ENCODE measurements at places on chromosomes 7 and 10.

DNA sequence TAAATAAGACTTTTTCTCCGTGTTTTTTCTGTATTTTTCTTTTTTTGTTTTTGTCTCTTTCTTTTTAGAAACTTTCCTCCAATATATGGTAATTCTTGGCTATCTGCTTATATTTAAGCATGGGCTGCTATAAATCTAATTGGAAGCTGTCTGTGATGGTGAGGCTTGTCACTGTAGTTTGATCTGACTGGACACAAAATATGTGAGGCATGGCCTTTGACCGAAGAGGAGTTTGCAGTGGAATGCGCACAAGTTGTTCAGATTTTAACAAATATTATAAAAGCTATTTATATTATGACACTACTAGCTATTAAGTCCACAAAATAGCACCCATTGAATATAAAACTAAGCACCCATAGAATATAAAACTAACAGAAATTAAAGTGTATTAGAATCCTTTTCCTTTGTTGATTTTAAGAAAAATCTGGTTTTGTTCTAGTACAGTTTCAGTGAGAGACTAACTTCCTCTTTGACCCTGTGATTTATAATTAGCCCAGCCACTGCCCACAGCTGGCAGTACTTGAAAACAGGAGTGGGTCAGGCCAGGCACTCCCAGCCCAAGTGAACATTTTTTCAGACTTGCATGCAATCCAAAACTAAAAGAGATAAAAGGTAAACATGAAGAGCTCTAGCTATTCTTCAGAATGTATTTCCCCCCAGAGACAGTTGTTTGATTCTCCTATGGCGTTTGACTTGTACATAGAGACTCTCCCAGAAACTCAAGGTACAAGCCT is 69.9 kb upstream of the FGL2 start:
- peak; percentile 34 for DNase-seq

- no peak for DNase-seq
Observed at GRCh38 chr7:12052211-12052610, 158.9 kb upstream of the TMEM106B start.

DNA sequence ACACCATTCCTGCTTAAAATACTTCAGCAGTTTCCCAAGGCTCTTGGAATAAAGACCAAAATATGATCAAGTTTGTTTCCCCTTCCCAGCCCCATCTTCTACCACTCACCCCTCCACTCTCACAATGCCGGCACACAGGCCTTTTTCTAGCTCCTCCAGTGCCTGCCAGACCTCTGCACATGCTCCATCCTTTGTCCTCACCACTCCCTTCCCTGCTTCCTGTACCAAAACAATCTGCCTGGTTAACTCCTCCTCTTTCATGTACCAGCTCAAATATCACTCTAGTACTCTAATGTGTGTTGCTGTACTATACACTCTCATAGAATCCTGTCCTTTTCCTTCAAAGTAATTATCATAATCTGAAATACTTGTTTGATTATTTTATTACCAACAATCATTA is 19.4 kb downstream of the SCRN1 start:
- DNase-seq = peak; percentile 10

DNA sequence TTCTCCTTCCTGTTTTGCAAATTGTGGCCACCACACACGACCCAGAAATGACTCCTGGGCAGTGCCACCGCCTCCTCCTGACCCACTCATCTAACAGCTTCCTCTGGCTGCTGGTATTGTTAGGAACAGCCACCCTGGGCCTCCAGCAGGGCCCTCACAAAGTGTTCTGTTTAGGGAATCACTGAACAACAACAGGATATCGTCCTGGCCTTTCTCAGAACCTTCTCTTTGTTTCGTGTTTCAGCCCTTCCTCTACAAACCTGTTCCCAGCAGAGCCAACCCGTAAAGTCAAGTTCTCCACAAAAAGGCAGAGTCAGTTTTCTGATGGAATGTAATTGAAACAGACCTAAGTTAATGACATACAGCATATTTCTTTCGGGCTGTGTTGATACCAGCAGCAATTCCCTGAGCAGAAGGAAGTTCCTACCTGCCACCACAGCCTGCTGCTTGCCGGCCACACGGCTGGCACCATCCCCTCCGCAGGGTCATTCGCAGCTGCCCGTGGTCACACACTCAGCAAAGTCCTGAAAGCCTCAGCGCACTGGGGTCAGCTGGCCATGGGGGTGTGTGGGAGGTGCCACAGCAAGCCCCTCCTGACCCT is 91.7 kb upstream of the PITRM1 start:
- no peak for DNase-seq

DNA sequence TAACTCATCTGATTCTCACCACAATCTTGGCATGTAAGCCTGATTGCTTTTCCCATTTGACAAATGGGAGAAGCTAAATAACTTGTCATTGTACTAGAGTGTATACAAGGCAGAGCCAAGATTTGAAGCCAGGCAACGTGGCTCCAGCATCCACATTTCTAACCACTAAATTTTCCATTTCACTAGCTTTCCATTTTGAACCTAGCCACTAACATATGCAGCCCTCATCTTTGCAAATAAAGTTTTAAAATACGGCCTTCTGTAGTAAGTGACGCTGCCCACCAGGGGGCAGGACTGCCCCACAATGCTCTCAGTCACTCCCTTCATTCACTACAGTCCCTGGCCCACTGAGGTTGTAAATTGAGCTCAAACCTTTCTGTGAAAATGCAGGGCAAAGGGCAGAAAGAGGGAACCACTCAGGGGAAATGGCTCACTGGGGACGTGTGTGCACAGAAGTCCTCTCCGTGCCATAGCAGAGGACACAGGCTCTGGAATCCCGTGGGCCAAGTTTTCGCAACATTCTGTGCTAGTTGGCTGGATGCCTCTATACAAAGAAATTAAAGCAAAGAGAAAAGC is 315.7 kb downstream of the TNS3 start:
- peak; percentile 80 for DNase-seq

- no peak for DNase-seq
Observed at GRCh38 chr7:112481121-112481736, 438 bp downstream of the LSMEM1 start.

DNA sequence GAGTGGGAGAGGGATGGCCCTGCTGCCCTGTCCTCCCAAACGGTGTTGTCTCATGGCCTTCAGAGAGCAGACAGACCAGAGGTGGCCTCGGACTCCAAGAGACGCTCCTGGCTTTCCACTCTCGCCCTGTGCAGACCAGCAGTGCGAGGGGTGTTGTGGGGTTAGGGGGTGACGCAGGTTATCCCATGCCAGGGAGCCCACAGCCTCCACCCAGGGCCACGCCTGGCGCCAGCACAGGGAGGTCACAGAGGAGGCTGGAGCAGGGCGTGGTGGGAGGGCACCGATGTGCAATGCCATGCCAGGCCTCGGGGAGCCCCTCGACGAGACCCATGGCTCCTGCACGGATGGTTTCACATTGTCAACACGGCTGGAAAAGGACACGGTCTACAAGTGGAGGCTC is 52.1 kb downstream of the INPP5A start:
- no peak for DNase-seq

DNA sequence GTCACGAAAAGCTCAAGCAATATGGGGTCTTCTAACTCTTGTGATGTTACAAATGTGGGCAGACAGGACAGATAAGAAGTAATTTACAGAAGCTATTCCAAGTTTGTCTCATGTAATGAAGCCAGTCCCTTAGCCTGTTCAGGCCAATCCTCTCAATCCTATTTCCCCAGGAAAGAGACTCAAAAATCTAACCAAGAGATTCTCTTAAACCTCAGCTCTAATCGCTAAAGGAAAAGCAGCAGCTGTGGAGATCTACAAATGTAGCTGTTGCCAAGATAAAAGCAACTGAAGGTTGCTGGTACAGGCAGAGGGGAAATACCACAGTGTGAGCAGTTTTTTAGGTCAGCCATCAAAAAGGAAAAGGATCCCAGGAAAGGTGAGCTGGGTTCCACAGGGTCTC is 39.3 kb downstream of the ANK3 start:
- DNase-seq = peak; percentile 7

Data from EH (cell line).